ENCODE measurements at places on chromosomes 4 and X.

DNA sequence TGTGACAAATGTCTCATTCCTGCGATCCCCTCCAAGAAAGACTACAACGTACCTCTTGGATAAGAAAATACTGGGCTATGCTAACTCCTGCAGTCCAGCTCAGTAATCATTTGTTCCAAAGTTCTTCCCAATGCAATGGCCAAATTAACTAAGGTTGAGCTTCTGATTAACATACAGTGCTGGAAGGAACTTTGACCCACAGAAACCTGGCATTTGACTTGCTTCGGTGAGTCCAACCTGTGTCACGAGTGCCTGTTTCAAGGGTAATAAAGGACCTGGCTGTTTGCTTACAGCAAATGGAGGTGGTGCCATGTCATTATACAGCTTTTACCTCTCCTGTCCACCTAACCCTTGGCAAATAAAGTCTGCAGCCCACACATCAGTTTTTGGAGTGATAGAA is 83.2 kb downstream of the RBM47 start:
- no peak for DNase-seq

DNA sequence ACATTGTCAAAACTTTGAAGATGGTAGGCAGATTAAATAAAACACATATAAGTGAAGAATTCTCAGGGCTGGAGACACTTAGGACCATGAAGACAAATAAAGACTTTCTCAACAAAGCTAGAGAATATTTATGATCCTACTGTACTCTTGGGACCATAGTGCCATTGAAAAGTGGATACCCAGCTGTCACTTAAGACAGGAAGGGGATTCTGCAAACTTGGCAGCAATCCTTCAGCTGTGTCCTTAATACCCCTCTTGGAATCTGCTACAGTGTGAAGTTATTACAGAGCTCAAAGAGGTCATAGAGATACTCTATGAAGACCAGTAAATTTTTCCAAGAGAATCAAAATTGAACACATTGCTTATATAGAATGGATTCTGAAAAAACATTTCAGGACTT is 24.3 kb downstream of the PDE5A start:
- DNase-seq = no peak

- no peak for DNase-seq
These were observed 19.8 kb upstream of the FMR1 start for GRCh38 chrX:147891896-147892295.

DNA sequence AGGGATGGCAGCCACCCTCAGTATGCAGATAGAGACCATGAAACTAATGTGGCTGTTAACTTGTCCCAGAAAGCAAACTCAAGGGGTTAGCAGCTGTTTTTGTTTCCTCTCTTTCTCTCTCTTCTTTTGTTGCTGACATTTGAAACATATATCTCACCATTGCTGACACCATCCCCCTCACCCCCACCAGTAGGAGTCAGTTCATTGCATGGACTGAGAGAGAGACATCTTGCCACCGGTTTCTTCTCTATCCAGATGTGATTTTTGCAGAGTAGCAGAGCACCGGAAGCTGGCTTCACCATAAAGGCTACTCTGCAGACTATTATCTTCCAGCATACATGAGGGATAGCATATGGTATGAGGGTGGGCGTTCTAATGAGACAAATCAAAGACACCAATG is 177.1 kb upstream of the FRG1 start:
- no peak for DNase-seq

DNA sequence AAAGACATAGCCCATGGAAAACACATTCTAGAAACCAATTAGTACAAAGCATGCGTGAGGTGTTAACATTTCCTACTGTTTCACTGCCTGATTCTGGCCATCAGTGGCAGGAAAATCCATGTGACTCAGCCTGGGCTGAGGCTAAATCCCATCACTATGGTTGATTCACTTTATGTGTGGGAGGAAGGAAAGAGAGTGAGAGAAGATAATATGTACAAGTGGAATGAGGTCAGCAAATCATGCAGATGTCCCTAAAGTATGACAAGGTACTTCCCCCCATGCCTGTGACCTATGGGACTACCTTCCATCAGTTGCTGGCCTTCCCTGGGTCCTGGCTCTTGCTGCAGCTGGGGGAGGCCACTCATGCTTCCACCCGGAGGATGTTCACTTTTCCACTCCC is 64.2 kb upstream of the MAP3K15 start:
- peak; percentile 11 for DNase-seq

DNA sequence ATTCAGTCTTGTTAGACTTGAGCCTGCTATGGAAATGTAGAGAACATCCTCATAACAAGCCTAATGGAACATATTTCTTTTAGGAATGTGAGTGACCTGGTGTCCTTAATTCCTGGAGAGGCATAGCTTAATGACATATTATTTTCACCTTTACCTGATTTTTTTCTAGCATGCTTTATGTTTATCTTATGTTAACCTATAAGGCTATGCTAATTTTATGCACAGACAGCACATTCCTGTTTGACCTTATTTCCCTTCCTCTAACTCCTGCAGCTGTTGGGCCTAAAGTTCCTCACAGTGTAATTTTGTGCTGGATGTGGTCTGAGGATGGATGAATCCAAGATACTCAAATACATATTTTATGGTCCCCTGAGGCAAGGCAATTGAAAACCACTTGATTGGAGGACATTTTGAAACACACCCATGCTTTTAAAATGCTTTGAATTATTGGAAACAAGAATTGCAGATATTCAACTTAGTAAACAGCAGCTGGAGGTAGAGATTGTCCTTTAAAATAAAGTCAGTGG is 111.5 kb downstream of the LARP7 start:
- DNase-seq = no peak

GRCh38 chr4:7831858-7832730 is 107.6 kb downstream of the AFAP1 start:
- no peak for DNase-seq

DNA sequence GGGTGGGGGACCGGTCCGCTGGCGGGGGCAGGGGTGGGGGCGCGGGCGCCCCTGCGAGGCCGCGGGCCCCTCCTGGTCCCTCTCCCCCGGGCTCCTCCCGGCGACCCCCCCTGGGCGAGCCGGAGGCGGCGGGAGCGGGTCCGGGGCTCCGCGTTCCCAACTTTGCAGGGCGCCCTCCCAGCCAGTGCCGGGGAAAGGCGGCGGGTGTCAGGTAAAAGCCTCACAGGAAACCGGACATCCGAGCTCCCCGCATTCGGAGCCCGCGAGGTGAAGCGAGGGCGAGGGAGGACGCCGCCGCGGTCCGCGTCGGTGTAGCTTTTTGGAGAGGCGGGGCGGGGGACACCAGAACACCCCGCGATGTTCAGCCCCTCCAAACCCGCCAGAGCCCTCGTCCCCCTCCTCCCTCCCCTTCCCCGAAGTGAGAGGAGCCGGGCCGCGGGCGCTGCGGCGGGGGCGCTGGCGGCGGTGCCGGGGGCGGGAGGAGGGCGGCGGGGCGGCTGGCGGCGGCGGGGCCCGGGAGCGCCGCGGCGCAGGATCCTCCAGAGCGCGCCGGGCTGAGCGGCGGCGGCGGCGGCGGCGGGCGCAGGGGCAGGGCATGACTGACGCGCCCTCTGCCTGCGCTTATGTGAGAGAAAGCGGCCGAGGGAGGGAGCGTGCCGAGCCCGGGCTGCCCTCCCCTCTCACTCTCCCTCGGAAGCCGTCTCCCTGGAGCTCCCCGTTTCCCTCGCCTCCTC is at the start of gene VEGFC:
Gene VEGFC, minus strand, starts transcription at position 597 of the 734 bp plus-strand sequence. CDS start 611 bp downstream, outside the sequence.
- peak; percentile 32 for DNase-seq

GRCh38 chr4:124632439-124632838 is 80.1 kb downstream of the ANKRD50 start:
- no peak for DNase-seq

- no peak for DNase-seq
These were observed 32.5 kb downstream of the FGFBP1 start for GRCh38 chr4:15906020-15906443.

DNA sequence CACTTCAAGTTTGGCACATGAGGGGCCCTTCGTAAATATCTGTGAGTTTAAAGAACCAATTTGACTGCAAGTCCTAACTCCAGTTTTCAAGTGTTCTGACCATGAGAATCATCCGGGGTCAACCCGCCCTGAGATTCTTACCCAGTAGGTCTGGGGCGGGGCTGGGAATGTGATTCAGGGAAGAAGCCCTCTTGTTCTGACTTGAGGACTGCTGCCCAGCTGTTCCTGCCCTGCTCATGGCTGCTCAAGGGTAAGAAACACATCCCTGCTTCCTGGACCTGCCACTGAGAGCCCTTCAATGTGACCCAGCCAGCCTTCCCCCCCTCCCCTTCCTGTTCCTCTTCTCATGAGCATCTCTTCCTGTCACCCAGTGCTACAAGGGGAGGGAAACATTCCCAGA is 92.7 kb upstream of the PGRMC2 start:
- no peak for DNase-seq

GRCh38 chrX:98371994-98372393 is 1488.3 kb downstream of the RPA4 start:
- DNase-seq = no peak

GRCh38 chrX:154131955-154132354 is 12.1 kb upstream of the OPN1LW start:
- DNase-seq = no peak

DNA sequence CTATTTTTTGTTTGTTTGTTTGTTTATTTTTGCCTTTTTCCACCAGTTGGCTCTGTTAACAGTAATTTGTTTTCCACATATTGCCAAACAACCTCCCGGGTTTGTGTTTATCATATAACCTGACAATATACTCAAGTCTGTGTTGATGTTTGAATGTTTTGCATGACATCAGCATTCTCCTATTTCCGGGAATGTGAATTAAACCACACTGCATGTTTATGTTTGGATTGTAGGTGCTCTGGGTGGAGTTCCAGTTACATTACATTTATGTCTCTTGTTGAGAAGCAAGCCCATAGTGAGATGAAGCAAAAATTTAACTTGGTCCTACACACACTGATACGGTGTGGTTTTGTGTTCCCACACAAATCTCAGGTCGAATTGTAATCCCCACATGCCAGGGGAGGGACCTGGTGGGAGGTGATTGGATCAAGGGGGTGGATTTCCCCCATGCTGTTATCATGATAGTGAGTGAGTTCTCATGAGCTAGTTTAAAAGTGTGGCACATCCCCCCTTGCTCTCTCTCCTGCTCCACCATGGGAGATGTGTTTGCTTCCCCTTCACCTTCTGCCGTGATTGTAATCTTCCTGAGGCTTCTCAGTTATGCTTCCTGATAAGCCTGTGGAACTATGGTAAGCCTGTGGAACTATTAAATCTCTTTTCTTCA is 54.4 kb upstream of the CLNK start:
- no peak for DNase-seq

DNA sequence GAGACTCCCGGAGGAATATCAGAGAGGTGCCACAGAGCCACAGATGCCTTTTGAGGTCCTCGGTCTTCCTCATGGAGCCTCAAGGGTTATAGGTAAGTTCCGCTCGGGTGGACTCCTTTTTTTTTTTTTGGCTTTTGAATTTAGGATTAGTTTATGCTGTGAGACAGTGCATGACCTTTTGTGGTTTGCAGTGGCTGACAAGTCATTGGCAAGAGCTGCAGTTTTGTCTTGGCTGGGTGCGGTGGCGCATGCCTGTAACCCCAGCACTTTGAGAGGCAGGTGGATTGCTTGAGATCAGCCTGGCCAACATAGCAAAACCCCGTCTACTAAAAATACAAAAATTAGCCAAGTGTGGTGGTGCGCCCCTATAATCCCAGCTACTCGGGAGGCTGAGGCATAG is 4.5 kb upstream of the GRSF1 start:
- DNase-seq = no peak

GRCh38 chrX:130176942-130177341 is 5.2 kb downstream of the RAB33A start:
- no peak for DNase-seq

DNA sequence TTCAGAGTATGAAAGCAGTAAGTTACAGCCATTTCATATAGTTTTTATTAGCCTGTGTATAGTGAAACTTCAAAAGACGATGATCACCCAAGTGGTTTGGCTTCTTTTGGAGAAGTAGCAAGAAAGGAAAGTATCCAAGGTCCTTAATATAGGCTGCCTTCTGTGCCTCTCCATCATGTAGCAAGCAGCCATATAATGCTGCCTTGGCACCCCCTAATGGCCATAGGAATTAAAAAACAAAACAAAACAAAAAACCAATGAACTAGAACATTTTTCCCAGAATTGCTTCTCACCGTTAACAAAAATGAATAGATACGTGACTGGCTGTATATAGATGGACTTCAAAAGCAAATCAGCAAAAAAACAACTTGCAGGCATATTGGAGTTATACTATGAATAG is 18.9 kb downstream of the LAMP2 start:
- DNase-seq = peak; percentile 66

- DNase-seq = no peak
These were observed 44.3 kb upstream of the CLCN4 start for GRCh38 chrX:10112510-10112909.

DNA sequence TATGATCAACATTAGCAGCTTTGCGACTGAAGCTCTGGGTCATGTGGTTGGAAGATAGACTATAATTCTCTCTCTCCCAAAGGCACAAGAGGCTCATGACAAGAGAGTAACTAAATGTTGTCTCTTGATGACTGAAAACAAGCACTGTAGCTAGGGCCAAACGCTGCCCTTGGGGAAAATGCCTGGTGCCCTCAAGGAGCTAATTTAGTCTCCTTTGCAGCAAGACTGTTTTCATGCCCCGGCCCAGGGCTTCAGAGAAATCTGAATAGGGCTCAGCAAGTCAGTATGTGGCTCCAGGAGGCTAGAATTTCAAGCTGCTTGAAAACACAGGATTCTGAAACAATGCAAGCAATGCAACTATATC is 411.9 kb downstream of the GPAT3 start:
- no peak for DNase-seq

GRCh38 chrX:22969411-22969810 is 30.3 kb upstream of the DDX53 start:
- no peak for DNase-seq

DNA sequence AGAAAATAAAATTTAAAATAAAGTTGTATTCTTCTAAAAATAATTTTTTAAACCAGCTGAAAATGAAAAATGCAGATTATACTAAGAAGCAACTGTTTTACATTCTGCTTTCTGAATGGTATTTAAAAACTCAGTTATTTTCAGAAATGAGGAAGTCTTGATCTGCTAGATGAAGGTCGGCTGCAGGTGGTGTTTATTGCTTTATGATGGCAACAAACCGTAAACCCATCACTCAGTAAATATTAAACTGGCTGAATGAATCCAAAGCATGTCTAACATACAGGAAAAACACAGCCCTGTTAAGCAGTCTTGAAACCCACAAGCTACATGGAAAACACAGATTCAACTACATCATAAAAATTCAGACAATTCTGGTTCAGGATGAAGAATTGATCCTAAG is 29.3 kb downstream of the DYNLT3 start:
- peak; percentile 84 for DNase-seq

GRCh38 chr4:108885211-108885610 is 122.4 kb upstream of the ETNPPL start:
- DNase-seq = no peak

Measured in KBM-7 (cell line).